Stimulated activated CD8-positive, alpha-beta memory T cell treated with anti-CD3 and anti-CD28 coated beads, Interleukin-12 subunit alpha, Interleukin-12 subunit beta, amount 100 ng/mL, for 4 hours (primary cell): ENCODE measurements at places on chromosomes 12 and 14.

GRCh38 chr12:45138609-45139008 is 77.3 kb upstream of the ANO6 start:
- no peak for DNase-seq

- no peak for DNase-seq
Observed at GRCh38 chr14:80325112-80325511, 113.8 kb upstream of the DIO2 start.

DNA sequence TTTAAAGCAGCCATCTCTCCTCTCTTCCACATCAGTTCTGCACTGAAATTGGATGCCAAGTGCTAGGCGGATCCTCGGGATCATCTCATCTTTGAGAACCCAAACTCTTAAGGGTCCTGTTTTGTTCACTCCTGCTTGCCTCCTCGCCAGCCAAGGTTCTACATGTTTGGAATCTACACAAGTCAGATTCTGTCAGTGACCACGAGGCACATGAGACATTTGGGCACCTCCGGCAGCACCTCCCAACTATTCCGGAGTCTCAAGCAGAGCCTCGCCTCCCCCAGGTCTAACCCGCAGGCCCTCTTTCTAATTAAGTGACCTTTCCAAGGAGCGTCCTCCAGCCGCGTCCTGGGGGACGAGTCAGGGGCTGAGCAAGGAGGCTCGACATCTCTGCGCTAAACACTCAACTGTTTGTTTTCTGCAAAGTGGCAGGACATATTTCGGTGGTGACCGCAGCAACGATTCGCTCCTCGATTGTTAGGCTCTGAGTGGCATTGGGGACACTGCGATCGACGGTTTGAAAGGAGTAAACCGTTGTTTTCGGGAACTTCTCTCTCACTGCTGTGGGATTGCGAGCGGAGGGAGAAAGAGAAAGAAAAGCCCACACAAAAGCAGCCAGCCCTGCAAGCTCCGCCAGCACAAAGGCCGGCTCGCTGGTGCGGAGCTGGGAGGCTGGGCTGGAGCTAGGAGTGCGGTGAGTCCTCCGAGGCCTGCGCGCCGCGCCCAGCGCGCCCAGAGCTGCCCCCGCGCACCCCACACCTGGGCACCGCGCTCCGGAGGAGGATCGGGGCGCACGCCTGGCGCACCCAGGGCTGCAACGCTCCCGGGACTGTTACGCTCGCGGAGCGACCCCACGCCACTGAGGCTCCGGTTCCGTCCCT is 640 bp downstream of the ARMH4 start:
- DNase-seq, result no peak

DNA sequence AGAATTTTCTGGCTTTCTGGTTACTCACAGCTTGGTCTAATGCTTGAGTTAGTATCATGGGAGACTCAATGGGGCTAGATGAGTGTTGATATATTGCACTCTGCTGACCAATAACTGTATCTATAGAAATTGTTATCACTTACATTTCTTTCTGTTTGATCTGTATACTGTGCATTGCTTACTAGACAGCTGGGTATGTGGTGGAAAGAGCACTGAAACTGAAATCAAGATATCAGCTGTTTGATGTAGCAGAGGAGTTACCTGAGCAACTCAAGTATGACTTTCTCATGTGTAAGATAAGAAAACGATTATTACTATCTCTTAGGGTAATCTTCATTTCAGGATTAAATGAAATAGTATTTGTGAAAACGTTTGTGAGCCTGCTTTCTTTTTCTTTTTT is 183.0 kb downstream of the SLC15A5 start:
- DNase-seq, result no peak

GRCh38 chr12:57846285-57846576 is 298 bp downstream of the CTDSP2 start:
- no peak for DNase-seq

GRCh38 chr12:88753707-88754106 is 173.4 kb upstream of the KITLG start:
- DNase-seq, result no peak

DNA sequence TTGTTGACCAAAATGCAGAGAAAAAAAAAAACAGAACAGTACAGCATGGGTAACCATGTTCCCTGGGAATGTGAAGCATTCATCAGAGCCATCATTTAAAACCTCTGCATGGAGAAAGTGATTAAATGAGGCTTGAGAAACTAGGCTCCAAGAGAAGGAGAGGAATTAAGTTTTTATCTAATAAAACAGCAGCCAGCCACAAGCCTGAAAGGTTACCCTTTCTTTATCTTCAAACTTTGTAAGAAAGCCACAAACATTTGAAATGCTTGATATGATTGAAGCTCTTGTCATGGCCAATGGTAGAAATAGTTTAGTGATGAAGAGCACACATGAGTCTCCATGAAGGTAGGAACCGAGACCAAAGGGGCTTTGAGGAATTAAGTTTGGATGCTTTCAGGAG is 144.9 kb upstream of the SYT1 start:
- no peak for DNase-seq

DNA sequence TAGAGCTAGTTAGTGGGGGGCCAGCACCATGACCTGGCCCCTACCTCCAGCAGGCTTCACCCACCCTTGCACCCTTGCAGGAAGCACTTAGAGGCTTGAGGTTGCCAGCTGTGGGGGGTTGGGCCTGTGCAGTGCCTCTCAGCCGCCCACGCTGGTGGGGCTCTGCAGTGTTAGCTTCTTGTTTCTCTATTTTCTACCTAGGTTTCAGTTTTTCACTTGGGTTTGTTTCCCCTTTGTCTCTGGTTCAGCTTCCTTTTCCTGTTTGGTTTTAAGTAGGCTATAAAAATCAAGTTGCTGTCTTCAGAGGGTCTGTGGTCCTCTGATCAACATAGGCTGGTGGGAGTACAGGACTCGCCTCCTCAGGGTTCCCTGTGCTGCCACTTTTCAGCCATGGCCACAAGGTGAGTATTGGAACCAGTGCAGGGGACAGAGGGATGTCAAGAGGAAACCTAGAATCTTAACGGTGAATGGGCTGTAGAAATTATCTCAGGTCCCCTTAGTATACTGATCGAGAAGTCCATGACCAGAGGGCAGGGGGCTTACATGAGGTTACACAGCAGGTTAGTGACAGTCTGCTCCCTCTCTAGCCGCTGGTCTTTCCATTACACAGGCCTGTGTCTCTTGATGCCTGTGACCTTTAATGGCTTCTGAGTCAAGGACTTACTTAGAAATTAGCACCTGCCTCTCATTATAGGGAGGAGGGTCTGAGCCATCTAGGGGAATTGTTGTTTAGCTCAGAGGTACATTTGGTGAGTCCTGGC is at the start of gene EVL:
Gene EVL, plus strand, starts transcription at position 312 of the 761 bp plus-strand sequence. Its CDS starts 79 bp downstream, at position 391.
- peak; percentile 71 for DNase-seq
